ENCODE measurements at places on chromosomes 6 and 20. TPM values are rescaled to one million over a fixed set of nuclear protein-coding genes. Genes with fewer than 3 reads are reported as not detected.

Gene ZC3H12D
- 92.0 TPM for total RNA-seq

GRCh38 chr6:4606821-4607704 lies 169.1 kb upstream of the CDYL start:
- H3K4me3 ChIP-seq = no peak overlapping the region
- no peaks in the 10 kb centered on the region for H3K27me3 ChIP-seq
- no peak for DNase-seq
- no peaks in the 10 kb centered on the region for H3K36me3 ChIP-seq

GRCh38 chr6:133741375-133741861 lies 147.5 kb upstream of the TCF21 start:
- no peak overlapping the region for H3K4me3 ChIP-seq
- no peaks in the 10 kb centered on the region for H3K36me3 ChIP-seq
- H3K27ac ChIP-seq = no peak overlapping the region
- H3K4me1 ChIP-seq = no peaks in the 10 kb centered on the region
- no peaks in the 10 kb centered on the region for H3K27me3 ChIP-seq

DNA sequence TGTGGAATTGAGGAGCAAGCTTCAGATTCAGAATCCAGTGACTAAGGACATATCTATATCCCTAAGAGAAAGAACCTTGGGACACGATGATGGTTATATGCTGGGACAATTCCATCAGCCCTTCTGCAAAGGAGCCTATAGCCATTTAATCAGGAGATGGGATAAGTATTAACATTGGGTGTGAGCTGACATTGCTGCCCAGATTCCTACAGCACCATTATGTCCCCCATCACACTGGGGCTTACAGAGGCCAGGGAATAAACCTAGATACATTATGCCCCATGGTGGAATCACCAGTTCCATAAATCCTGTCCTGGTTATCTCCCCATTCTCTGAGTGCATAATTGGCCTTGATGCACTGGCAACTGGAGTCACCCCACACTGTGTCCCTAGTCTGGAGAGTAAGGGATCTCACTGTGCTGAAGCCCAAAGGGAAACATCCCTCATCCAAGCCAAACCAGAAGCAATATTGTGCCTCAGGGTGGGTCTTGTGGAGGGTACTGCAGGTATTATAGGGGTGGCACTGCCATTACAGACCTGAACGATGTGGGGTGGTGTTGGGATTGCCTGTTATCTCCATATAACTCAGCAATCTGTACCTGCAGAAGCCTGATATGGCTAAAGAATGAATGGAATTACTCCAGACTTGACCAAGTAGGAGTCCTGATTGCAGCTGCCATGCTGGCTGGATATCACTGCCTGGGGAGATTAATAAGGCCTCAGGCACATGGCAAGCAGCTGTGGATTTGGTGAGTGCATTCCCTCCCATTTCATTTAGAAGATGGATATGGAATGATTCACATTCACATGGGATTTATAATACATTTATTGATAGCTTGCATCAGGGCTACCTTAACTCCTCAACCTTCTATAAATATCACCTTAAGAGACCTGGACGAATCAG lies 5.0 kb downstream of the HLA-A start:
- DNase-seq = peak; percentile 52
- H3K27me3 ChIP-seq = no peaks in the 10 kb centered on the region
- no peak overlapping the region for H3K4me3 ChIP-seq
- no peak overlapping the region for H3K27ac ChIP-seq
- H3K4me1 ChIP-seq = peaks cover 6% of the 10 kb centered on the region

- peak within 1 kb of the TSS; percentile 79 for H3K27ac ChIP-seq
- H3K27me3 ChIP-seq = no peaks in the 10 kb centered on the region
- H3K36me3 ChIP-seq = peaks cover 10% of the 10 kb centered on the region
- DNase-seq = peak; percentile 74
- peaks cover 32% of the 10 kb centered on the region for H3K4me1 ChIP-seq
These were observed at the start of gene CBFA2T2 for GRCh38 chr20:33490023-33490933. CBFA2T2 (plus strand) TSS chr20:33490096; CDS start chr20:33490268, 172 bp downstream.

Data from Karpas-422 (cell line).